Keratinocyte (primary cell): ENCODE measurements at places on chromosomes 4 and X. TPM values are rescaled to one million over a fixed set of nuclear protein-coding genes. Genes with fewer than 3 reads are reported as not detected.

DNA sequence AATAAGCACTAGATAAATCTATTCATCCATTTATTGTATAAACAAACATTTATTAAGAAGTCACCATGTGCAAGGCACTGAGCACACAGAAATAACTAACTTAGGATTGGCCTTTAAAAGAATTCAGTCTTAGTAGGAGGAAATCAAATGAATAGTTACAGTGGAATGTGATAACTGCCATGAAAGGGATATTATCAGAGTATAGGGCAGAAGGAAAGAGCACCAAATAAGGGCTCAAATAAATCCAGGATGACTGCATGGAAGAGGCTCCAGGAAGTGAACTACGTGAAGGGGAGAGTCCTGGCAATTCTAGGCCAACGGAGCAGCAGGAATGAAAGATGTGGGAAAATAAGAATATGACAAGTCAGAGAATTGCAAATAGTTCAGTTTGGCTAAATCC is 406.0 kb downstream of the INPP4B start:
- no peak for DNase-seq

DNA sequence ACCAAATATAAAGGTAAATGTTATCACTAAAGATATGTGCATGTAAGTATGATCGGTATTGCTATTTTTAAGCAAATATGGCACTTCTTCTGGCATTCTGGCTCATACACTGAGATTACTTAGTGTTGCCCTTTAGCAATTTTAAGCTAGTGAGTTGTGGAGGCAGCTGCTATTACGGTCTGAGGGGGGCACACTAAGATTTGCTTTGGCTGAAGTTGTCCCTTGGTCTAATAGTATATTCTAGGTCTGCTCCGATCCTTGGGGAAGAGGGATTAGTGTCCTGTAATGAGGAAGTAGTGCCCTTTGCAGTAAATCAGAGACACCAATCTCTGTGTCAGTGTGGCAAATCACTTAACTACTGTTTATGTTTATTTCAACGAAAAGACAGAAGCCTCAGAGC is 196.5 kb upstream of the FTHL17 start:
- no peak for DNase-seq

TEX13C gene
- not detected in 3 replicates for polyA plus RNA-seq

DNA sequence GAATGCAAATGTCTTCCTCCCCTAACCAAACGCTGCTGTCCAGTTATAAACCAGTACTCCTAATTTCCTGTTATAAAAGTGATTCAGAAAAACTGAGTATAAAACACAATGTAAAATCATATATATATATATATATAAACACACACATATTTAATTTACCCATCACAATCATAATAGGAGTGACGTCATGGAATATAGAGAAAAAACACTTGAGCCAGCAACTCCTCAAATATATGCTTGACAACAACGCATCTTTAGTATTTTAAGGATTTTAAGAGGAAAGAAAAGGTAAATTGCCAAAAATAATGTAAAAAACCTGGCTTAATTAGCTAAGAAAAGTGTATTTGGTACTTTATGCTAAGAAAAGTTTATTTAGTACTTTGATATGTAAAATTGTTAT is 2701.7 kb downstream of the PCDH7 start:
- DNase-seq: no peak
